ENCODE measurements at places on chromosomes 2 and 18.
A peak's percentile ranks its signal among the peaks of the same experiment; 100 is the strongest.

DNA sequence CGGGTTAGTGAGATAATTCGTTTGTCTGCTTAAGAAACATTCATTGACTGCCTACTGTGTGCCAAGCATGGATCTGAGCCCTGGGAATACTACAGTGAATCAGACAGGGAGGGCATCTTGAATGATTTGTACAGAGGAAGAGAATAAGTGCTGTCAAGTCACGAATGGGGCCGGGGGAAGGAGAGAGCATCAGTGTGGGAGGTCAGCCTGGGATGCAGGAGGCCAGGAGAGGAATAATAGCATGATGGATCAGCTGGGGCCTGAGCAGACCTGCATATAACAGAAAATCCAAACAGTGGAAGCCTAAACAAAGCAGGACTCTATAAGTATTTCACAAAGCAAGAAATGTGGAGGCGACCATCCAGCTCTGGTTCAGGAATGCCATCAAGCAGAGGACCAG lies 55.4 kb upstream of the PAX8 start:
- DNase-seq: no peak

DNA sequence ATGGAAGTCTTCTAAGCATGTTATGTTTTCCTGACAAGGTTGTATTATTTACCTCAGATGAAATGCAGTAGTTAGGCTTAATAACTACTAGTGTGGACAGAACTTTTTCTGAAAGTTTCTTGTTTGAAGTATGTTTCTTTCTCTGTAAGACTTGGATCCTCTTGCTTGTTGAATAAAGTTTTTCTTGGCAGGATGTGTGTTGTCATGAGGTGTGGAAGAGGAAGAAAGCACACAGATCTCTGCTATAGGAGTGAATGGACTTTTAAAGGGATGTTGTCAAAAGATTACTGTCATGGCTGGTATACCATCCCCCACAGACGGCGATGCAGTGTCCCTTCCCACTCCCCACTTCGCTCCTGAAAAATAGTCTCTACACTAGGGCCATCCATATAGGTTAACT lies 2.6 kb downstream of the CAB39 start:
- no peak for DNase-seq

- DNase-seq: no peak
These were observed 176.5 kb upstream of the COPS8 start for GRCh38 chr2:236909193-236909504.

- DNase-seq: no peak
These were observed 306.2 kb upstream of the KCNJ3 start for GRCh38 chr2:154392256-154392655.

DNA sequence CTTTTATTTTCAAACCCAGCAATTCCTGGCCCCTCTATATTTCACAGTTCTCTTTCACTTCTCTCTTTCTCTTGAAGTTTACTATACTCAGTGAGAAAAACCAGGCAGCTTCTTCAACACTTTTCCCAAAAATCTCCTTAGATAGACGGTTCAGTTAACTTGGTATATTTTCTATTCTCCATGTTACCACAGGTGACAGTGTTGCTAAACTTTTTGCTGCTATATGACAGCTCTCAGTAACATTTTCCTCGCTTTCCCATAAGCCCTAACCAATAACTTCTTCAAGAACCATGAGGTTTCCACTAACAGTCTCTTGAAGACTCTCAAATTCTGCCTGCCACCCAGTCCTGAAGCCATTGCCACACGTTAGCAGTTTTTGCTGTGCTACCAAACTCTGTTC lies 45.8 kb downstream of the CYBRD1 start:
- no peak for DNase-seq

GRCh38 chr2:205744074-205744591 lies 61.8 kb downstream of the NRP2 start:
- DNase-seq: no peak

DNA sequence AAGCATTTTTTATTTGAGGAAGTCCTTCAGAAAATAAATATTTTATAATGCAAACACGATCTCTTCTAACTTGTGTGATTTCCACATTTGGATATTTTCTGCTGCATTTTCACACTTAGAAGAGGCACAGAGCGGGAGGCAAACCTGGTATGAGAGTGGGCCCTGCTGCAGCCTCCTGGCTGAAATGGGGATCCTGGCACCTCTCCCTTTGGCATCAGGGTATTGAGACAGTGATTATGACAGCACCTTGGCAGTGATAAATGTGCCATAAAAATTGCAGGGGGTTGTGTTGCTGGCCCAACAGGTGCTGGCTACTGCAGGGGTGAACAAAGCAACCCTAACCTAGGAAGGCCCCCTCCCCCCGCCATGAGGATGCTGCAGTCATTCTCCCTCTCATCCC lies 128.6 kb downstream of the TSN start:
- no peak for DNase-seq

- DNase-seq: no peak
These were observed 64.7 kb downstream of the CDH7 start for GRCh38 chr18:65815506-65815905.

DNA sequence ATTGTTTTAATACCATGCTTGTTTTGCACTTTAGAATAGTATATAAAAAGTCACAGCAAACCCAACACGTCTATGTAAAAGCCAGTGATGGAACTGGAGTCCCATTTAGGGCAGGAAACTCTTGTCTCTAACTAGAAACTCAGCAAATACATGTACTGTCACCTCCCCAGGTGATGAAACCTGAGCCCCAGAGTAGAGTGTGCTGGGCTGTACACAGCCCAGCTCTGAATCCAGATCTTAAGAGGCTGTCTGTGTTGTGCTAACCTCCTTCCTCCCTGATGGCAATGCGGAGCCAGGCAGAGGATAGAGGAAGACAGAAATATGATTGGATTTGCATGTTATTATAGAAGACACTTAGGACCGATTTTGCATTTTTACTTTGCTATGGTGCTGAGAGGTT lies 317.5 kb upstream of the TRIB2 start:
- DNase-seq: no peak

- no peak for DNase-seq
These were observed 300.0 kb upstream of the HDAC4 start for GRCh38 chr2:239700686-239701345.

DNA sequence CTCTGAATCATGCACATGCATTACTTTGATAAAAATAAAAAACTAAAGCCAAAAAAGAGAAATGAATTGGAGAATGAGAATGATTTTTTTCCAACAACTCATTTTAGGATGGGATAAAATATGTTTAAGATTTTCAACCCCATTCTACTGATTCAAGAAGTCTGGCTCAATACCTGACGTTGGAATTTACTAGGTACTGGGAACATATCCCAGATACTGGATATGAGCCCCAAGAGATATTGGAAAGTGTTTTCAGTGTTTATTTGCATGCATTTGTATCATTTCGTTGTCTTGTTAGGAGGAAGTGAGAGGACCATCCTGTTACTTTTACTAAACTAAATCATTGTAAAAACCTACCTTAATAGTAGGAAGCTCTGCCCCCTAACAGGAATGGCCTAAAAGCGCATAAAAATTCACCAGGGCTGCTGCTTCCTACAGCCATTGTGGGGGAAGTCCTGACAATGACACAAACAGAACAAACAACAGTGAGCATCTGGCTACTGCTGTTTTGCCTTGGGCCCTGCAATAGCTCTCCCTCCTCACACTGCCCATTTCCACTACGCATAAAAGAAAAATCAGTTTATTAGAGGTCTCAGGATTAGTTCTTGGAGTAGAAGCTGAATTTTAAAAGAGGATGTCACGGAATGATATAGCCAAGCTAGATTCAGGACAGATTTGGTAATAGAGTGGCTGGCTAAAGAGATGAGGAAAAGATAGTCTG lies 35.2 kb downstream of the ANKAR start:
- DNase-seq: no peak

DNA sequence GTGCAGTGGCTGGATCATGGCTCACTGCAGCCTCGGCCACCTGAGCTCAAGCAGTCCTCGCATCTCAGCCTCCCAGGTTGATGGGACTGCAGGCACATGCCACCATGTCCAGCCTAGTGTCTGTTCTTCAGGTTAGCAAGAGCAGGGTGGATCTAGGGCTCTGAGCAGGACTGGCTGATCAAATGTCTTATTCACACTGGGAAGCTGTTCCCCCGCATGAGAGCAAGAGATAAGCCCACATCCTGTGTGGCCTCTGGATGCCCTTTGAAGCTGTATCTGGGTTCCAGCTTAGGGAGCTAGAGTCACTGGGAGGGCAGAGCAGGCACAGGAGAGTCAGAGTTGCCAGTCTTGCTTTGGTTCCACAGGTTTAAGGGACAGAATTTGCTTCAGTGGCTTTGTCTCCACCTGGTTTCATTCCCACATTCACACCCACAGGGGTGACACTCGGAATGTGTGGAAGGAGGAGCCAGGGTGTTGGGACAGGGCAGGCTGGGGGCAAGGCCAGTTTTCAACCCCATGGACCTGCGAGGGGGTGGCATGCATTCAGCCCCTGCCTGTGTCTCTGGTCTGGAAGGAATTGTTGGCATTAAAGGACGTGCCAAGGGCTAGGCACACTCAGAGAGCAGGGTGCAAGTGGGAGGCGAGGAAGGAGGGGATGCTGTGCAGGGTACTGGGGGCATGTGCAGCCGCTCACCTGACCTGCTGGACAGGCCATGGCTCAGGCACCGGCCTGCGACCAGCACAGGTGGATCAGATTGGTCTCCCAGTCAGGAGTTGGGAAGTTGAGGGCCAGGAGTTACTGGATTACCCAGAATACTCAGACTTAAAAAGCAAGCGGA lies 24.5 kb downstream of the PTPN18 start:
- peak; percentile 8 for DNase-seq

DNA sequence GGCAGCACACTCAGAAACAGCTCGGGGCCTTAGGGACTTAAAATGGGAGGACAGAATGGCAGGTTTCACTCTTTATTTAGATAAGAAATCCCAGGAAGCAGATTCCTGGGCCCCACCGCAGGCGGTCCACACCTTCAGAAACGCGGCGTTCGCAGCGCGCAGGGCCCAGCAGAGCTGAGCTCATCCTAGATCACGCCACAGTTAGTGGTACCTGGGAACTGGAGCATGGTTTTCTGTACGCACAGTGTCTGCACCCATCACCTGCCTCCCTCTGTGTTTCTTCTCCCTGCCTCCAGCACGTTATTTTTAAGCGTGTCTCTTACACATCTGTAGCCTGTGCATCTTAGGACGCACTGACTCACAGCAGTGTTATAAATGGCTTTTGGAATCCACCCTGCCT lies 242.1 kb downstream of the ALPK2 start:
- no peak for DNase-seq

- no peak for DNase-seq
These were observed 3.1 kb upstream of the B3GNT2 start for GRCh38 chr2:62192811-62193210.

DNA sequence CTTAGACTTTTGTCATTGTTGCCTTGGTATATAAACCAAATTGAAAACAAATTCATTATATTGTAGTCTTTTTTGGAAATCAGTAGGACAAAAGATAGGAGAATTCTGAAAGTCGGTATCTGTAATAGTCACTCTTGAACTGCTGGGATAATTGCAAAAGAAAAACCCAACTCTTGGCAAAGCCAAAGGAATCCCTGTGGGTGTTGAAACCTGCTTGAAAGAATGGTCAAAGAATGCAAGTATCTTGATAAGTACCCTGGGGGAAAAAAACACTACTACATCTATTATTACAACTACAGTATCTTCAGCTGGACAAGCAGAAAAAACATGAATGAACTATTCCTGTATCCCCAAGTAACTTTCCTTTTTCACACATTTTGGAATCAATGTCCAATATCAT lies 7.3 kb upstream of the FAM237A start:
- DNase-seq: no peak

DNA sequence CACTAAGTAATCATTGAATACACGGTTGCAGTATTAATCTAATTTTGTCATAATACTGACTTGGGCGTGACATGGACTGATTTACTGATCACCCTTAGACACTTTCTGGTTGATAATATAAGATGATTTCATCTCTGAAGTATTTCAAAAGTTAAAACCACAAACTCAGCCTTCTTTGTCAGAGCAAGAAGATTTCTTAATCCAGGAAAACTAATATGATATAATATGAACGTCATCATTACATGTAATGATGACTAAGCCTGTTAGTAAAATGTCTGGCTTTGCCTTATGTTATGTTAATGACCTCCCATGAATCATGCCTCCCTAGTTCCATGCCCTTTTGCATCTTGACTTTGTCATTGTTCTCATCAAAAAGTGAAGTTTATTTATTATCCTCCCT lies 1325.0 kb upstream of the CDH2 start:
- peak; percentile 85 for DNase-seq

DNA sequence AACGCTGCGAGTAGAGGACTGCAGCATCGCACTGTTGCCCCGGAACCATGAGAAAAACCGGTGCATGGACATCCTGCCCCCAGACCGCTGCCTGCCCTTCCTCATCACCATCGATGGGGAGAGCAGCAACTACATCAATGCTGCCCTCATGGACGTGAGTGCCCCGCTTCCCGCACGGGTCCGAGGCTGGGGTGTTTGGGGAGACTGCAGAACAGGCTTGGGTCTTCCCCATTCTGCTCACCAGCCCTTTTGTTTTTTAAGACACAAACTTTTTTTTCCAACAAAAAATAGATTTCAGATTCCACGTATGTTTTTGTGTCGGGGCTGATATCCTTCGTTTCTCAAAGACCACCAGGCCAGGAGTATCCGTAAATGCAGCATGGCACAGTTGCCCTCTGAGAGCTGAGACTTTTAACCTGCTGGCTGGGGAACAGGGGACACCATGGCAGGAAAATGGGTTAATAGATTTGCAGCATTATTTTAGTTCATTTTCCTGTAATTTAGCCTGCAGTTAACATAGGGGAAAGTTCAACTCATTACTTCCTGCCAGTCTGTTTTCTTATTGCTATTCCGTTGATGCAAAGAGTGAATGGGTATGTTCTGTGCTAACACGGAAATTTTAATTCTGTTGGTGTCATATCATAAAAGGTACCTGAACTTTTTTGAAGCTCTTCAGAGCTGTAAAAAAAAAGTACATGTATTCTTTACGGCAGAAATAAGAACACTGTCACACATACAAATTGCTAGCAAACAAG lies 229.9 kb upstream of the RAB12 start:
- DNase-seq: no peak

GRCh38 chr18:5993938-5994337 lies 98.6 kb upstream of the TMEM200C start:
- DNase-seq: no peak

GRCh38 chr2:201621293-201621999 lies 21.9 kb downstream of the TMEM237 start:
- no peak for DNase-seq

GRCh38 chr2:240601061-240601830 lies 14.7 kb downstream of the CAPN10 start:
- no peak for DNase-seq

Data from RCC 7860 (cell line).